Esophagus squamous epithelium (tissue), 5 donors: ENCODE measurements at places on chromosomes 6 and 20.

DNA sequence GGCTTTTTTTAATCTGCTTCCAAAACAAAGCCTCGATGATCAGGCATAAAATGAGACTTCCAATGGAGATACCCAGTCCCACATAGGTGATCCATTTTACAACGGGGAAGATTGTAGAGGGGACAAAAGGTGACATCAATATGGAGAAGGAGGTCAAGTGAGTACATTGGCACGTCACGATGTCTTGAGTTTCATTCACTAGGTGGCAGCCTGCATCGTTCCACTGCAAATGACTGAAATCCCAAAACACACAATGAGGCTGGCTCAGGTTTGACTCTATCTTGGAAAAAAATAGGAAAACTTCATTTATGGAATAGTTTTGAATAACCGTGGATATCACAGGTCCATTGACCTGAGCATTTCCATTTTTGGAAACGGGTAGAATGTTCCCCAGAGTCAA, 32.5 kb downstream of the ADGRF1 start:
- no peak for DNase-seq

GRCh38 chr20:25632940-25633790, 9.4 kb upstream of the NANP start:
- no peak for DNase-seq

- no peak for DNase-seq
Observed at GRCh38 chr20:47247972-47248371, 108.5 kb downstream of the ZMYND8 start.

GRCh38 chr6:148521586-148521985, 178.9 kb downstream of the SASH1 start:
- no peak for DNase-seq

DNA sequence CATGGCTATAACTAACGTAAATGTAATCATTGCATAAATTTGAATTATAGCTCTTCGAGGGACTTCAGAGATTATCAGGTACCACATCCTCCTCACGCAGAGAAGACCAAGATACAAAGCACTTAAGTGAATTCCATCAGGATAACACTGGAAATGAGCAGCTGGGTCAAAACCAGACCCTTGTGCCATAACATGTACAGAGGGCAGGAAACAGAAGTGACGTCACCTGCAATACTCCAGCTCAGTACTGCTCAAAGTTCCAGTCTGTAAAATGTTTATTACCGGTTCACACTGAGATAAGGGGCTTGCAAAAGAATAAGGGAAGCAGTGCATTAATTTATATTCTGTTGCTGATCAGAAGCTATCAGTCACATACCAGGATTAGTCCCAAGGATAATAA, 45.8 kb downstream of the RGS17 start:
- no peak for DNase-seq

GRCh38 chr6:117540670-117541069, 58.2 kb downstream of the DCBLD1 start:
- no peak for DNase-seq

- no peak for DNase-seq
Observed at GRCh38 chr6:35581633-35582032, 68.9 kb upstream of the TULP1 start.

- no peak for DNase-seq
Observed at GRCh38 chr6:65280060-65280459, 427.0 kb downstream of the EYS start.

DNA sequence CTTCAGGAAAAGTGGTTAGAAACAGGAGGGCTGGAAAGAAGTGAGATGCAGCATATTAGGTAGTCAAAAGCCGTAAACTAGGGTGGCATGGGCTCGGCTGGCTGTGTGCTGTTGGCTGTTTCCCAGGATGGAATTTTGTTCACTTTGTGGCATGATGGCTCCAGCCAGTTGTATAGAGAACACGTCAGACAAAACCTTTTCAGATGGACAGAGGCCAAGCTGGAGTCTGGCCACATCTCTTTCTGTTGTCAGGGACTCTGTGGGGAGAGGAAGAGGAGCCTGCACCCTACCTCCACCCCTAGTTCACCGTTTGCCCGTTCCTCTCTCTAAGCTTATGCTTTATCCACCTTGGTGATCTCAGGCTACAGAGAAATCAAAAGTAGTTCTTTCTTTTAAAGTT, 22.0 kb downstream of the C6orf89 start:
- DNase-seq, result no peak
